ENCODE measurements at places on chromosomes 12 and 14.

- no peak for DNase-seq
Measured at GRCh38 chr12:91108196-91108755, 3.0 kb downstream of the LUM start.

- DNase-seq: no peak
Measured at GRCh38 chr12:27428466-27428865, 18.1 kb upstream of the SMCO2 start.

- no peak for DNase-seq
Measured at GRCh38 chr14:36863271-36863670, 201.6 kb downstream of the PAX9 start.

- DNase-seq: no peak
Measured at GRCh38 chr12:103821773-103822172, 19.3 kb downstream of the NT5DC3 start.

- no peak for DNase-seq
Measured at GRCh38 chr14:36925094-36925493, 247.3 kb downstream of the SLC25A21 start.

GRCh38 chr14:103220982-103221641, 97.9 kb downstream of the TNFAIP2 start:
- no peak for DNase-seq

DNA sequence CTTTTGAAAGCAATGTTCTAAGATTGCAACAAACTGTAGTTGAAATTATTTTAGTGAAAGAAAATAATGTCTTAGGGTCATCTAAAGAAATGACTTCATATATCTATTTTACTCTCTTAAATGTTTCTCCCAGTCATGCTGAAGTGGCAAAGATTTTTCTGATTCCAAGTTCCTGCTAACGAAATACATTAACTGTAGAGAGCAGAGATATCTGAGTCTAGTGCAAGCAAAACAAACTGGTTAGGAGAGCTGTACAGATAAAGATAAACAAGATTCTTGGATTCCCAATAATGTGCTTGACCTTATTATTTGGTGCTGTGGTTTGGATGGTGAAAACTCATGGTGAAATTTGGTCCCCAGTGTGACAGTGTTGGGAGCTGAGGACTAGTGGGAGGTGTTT, 199.9 kb upstream of the PWP1 start:
- DNase-seq: no peak

GRCh38 chr12:129997239-129997638, 93.4 kb upstream of the TMEM132D start:
- DNase-seq: no peak

DNA sequence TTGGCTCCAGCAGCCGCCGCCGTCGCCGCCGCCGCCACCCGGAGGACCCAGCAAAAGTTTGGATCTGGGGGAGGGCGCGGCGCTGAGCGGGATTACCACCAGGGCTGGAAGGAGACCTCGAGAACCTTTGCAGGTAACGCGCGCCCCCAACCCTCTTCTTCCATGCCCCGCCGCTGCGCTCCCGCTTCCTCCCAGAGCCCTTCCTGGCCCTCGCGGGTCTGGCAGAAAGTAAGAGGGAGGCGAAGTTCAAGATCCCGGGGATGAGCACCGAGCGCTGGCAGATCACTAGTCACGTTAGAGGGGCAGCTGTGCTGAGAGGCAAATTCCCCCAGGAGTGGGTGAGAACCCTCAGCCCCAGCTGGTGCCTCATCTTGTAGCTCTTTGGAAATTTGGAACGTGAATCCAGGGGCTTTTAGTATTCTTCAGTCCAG, 3.9 kb downstream of the FLRT2 start:
- DNase-seq: no peak

DNA sequence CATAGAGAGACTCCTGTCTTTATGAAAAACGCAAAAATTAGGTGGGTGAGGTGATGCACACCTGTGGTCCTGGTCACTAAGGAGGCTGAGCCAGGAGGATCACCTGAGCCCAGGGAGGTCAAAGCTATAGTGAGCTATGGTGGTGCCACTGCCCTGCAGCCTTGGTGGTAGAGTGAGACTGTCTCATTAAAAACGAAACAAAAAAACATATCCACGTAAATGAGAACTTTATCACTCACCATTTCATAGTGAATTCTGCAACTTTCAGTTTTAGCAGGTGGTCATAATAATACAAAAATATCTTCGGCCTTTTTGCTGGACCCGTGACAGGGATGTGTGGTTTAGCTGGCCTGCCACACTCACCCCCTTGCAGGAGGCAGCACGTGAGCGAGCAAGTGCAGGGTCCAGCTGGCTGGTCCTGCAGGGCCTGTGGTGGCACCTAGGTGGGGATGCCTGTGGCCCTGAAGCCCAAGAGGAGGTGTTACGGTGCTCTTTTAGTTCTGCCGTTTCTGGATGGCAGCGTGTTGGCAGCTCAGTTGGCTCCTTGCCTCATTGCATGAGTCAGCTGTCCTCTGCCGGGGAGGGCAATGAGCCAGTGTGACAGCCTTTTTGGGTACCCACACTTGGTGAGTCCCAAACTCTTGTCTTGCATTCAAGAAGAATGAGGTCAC, 1330.7 kb upstream of the TMEM132C start:
- no peak for DNase-seq

Measured in stimulated activated CD4-positive, alpha-beta T cell treated with anti-CD3 and anti-CD28 coated beads, Interleukin-12 subunit alpha, Interleukin-12 subunit beta, amount 100 ng/mL, for 4 hours (primary cell).